ENCODE measurements at places on chromosomes 6 and 20.

DNA sequence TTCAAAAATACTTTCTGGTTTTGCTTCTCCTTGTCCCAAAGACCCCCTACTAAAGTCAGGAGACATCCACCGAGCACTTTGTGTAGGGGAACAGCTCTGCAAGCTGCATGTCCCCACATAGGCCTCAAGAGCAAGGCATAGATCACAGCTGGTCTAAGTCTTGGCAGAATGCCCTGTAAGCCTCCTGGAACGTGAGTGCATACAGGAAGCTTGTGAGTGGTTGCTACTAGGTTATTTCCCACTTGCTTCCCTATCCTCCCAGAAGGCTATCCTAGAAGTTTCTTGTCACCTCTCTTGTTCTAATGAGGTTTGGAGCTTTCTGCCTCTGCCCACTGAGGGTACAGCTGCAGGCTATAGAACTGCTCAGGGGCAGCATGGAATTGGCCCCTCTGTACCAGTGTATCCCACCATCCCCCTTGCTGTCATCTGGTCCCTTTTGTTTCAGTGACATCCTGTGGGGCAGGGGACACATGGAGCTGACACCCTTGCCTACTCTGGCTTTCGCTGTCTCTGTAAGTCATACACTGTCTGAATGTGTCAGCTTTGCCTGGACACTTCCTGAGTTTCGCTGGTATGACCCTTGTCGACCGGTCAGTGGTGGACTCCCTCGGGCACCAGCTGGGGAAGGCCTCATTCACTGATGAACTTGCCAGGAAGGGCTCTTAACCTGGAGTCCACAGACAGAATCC lies 35.6 kb upstream of the KCNK16 start:
- DNase-seq, result no peak

- DNase-seq, result no peak
Observed at GRCh38 chr6:40543146-40543545, 44.0 kb downstream of the LRFN2 start.

DNA sequence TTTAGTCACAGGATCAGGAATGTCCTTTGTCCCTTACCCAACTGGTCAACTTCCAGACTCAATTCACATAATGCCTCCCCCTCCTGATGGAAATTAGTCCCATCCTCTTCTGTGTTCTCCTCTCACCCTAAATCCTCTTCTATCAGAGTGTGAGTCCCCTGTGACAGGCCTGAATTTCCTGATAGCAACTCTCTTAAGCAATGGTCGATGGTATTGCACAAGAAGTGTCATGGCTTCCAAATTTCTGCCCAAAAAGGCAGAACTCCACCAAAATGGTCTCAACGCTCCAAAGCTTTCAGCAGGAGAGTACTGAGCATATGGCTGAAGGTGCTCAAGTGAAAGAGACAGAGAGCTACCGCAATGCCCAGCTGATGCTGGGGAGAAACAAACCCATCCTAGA lies 2.4 kb downstream of the PREP start:
- no peak for DNase-seq

DNA sequence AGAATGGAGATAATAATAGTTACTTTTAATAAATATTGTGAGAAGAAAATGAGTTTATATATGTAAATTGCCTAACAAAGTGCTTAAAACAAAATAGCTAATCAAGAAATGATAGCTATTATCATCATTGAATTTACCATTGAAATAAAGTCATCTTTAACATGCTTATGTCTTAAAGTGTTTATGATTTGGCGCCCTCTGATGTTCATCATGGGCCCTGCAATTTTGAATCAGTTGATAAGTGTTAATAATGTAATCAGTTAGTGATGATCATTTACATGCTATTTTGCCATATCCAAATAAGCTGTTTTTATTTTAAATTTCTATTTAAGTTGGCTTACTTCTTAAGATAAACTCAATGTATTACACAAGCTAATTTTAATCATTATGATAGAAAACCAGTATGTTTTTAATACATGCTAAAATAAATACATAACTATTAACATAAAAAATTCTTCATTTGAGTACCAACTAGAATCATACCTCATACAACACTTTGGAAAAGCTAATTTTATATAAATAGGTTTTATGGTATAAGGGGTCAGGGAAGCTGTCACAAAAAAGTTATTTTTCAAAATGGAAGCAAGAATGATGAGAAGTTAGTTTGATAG lies 39.2 kb upstream of the TPD52L1 start:
- DNase-seq, result no peak

GRCh38 chr6:44009425-44010321 lies 117.6 kb downstream of the MRPL14 start:
- DNase-seq, result no peak

GRCh38 chr6:129565366-129565765 lies 144.6 kb downstream of the ARHGAP18 start:
- no peak for DNase-seq

- no peak for DNase-seq
Observed at GRCh38 chr20:36777576-36777975, 4.0 kb upstream of the DSN1 start.

DNA sequence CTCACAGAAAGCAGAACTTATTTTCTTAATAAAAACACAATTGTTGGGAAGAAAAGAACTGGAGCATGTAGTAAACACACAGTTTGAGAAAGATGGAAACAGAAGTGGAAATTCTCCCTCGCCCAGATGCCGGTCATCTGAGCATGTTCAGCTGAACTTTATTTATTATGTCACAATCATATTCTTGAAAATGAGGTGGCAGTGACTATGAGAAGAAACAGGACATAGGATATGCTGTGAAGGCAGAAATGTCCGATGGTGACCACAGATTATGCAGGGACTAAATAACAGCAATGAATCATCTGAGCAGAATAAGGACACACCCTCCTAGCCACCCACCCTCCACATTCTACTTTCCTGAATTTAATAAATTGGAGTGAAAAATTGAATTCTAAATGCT lies 425.3 kb upstream of the NOX3 start:
- no peak for DNase-seq

DNA sequence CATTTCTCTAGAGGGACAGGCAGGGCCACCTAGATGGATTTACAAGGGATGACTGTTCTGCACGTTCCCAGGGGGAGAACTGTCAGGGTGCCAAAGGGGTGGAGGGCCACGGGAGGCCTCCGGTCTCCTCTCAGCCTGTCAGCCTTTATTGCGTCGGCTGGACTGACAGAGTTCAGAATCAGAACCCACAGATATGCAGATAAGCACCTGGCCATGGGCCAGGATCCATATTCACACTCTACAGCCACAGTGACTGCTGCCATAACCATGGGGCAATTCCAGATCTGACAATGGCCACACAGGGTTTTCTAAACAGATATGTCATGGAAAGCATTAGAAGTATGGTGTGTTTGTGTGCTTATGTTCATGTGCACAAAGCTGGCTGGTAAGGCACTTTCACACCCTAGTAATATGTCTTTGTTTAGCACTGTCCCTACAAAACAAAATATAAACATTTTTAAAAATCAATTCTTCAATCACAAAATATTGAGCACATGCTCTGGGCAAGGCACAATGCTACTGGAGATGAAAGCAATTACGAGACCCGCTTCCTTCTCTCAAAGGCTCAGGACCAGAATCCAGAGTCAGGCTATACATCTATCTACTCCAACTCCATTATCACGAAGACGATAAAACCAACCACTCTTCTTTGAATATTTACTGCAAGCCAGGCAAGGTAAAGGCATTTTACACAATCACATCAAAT lies 29.1 kb downstream of the TRAM2 start:
- no peak for DNase-seq

- no peak for DNase-seq
Observed at GRCh38 chr20:38610521-38610920, 8.9 kb downstream of the ARHGAP40 start.

- no peak for DNase-seq
Observed at GRCh38 chr6:22101163-22101562, 195.7 kb downstream of the PRL start.

DNA sequence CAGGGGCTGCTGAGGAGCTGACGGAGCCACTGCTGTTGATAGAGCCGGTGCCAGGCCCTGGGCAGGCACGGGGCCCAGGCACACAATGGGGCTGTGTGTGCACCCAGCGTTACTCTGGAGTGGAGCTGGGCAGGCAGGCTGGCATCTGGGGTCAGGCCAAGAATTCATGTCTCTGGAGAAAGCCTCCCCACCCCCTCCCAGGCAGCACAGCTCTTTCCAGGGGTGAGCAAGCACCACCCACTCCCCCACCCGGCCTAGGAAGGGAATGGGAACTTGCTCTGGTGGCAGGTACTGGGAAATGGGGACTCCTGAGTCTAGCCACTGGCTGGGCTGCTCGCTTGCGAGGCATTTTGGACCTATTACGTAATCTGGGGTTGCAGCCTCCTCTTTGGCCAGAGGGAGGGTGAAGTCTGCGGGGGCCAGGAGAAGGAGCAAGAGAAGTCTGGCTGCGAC lies 22.7 kb downstream of the TFEB start:
- no peak for DNase-seq

GRCh38 chr20:40704828-40705227 lies 15.8 kb upstream of the MAFB start:
- DNase-seq, result no peak

GRCh38 chr20:719816-720215 lies 44.2 kb upstream of the SCRT2 start:
- DNase-seq, result no peak

- no peak for DNase-seq
Observed at GRCh38 chr20:3146732-3147341, 12.8 kb downstream of the FASTKD5 start.

GRCh38 chr20:44314870-44315269 lies 3.9 kb upstream of the FITM2 start:
- no peak for DNase-seq

GRCh38 chr6:85129881-85130280 lies 320.0 kb upstream of the NT5E start:
- DNase-seq, result no peak

DNA sequence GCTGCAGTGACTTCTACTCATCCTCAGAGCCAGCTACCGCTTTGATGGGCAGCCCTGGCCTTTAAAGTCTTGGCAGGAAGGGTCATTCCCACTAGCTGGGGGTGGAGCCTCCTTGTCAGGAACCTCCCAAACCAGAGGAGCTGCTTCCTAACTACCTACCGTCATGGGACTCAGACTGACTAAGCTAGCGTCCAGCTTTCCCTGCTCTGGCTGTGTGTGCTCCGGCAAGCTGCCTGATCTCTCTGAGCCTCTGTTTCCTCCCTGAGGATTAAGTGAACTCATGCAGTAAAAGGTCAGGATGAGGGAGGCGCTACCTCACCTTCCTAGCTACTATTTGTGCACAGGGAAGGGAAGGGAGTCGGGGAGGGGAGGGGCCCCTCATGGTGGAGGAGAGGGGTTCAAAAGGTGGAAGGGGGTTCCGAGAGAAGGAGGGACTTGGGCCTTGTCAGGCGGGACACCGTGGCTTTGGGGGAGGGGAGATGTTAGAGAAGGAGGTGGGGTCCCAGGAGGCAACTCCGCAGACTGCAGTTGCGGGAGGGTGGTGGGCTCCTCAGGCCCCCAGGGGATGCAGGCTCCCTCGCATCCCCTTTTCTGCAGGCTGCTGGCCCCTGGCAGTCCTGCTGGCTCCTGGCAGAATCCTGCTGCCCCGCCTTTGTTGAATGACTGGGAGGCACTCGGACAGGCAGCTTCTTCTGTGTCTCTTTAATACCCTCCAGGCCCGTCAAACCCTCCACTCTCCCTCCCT lies 9.8 kb downstream of the DUSP15 start:
- no peak for DNase-seq

DNA sequence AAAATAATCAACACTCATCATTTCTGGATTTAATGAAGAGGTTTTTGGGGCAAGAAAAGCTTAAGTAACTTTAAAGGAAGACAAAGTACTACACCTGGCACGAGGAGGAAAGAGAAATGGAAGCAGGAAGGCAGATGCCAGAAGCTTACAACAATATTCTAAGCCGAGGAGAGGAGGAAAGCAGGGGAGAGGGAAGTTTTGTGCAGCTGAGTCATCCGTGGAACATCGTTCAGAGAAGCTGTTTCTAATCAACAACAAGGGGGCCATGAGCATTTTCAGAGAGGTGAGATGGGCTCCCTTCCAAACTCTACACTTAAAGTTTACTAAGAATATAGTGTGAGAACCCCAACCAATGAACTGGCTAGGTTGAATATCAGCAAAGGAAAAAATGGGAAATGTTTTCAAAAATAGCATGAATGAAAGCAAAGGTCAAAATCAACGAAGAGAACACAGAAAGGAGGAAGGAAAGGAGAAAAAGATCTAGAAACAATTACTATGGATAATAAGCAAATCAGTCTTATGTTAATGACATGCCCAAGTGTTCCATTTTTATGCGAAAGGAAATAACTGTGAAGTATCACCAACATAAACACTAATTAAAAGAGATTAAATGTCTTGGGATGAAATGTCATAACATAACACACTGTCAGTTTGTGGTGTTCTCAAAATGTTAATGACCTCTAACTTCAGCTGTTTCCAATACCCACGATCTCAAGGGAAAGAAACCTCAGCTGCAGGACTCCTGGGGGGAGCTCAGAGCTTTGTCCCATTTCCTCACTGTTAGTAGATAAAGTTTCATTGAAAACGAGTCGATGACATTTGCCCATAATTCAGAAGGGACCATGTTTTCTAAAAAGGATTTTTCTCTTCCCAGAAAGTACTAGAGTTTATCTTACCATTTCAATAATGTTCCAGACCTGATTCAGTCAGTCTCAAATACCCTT lies 203.4 kb upstream of the STXBP5 start:
- no peak for DNase-seq

DNA sequence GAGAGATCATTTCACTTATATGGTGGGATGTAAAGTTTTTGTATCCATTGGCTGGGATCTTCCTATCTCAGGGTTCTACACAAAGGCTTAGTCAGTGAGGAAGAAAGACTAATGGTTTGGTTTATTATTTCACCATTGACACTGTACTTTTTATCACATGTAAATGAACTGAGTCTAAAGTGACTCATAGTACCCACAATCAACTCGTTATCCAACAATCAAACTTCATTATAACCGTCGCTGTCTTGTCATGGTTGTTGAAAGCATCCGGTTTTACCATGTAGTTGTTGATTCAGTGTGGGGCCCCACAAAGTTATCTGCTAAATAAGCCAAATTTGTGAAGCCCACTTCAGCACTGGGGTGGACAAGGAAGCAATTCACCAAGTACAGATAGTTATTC lies 55.8 kb upstream of the MTRF1L start:
- DNase-seq, result no peak

DNA sequence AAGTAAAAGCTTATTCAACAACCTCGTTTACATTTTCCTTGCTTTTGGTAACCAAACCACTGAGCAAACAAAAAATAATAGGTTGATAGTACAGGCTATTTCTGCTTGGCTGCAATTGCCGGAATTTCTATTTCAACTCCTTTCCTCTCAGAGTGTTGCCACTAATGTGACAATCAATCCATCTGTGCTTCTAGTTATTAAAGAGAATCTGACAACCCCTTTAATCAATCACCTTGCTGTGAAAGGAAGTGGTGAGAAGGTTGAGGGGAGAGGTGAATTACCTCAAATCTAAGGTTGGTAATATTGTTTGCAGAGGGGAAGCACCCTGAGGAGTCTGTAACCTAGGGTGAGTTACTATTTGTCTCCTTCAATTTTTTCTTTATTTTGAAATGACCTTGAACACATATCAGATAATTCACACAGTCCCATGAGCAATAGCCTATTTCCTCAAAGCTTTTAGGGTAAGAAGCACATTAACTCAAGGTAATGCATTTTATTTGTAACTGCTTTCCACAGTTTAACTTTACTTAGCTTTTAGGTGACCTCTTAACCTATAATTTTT lies 603.4 kb downstream of the MMUT start:
- DNase-seq, result no peak

GRCh38 chr6:20978151-20978614 lies 443.9 kb downstream of the CDKAL1 start:
- DNase-seq, result no peak
